H1 (cell line): ENCODE measurements at places on chromosomes 12 and 14.

GRCh38 chr12:119460876-119461275 lies 126.3 kb downstream of the CCDC60 start:
- H3K27me3 ChIP-seq: no peaks in the 10 kb centered on the region
- peaks cover 6% of the 10 kb centered on the region; the same call in 1 of the 2 replicates for H3K4me1 ChIP-seq
- H3K36me3 ChIP-seq: no peaks in the 10 kb centered on the region
- H3K27ac ChIP-seq: no peak overlapping the region
- no peak for DNase-seq
- no peak overlapping the region for H3K4me3 ChIP-seq

GRCh38 chr12:53313996-53314395 lies 7.4 kb downstream of the AAAS start:
- H3K27ac ChIP-seq: no peak overlapping the region
- H3K4me3 ChIP-seq: no peak overlapping the region
- DNase-seq: no peak

DNA sequence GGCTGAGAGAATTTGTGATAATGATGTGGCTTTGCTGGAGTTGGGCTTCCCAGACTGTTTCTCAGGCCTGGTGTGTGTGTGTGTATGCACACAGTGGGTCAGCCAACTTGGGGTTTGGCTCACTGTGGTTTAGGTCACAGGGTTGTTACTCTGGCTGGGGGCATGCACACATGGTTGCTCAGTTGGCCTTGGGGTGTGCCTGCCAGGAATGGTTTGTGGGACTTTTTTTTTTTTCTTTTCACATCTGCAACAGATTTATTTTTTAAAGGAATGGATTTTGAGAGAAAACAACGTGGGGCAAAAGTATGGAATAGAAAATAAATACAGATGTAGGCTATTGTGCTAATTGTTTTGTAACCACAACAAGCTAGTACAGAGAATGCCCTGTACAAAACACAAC lies 25.0 kb upstream of the GTF2A1 start:
- H3K4me1 ChIP-seq: no peaks in the 10 kb centered on the region
- DNase-seq: no peak
- H3K36me3 ChIP-seq: no peaks in the 10 kb centered on the region
- H3K27me3 ChIP-seq: no peaks in the 10 kb centered on the region

- H3K27me3 ChIP-seq: no peaks in the 10 kb centered on the region
- no peak overlapping the region for H3K4me3 ChIP-seq
- no peaks in the 10 kb centered on the region for H3K36me3 ChIP-seq
- H3K27ac ChIP-seq: no peak overlapping the region
- H3K4me1 ChIP-seq: peaks cover 10% of the 10 kb centered on the region; the same call in 1 of the 2 replicates
Measured at GRCh38 chr14:71780075-71780474, 152.2 kb upstream of the RGS6 start.

DNA sequence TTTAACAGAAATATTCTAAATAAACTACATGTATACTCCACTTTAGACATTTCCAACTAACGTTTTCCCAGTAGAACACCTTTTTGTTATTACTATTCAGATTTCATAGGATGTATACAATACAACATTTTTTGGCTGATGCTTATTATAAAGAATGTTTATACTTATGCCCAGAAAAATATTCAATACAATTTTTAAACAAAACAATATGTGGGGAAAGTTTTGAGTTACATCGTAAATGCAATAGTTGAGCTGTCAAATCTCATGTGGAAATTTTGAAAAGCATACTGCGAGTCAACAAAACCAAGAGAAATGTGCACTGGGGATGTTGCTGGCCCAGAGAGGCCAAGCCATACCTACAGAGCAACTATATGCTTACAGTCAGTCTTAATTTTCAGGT lies 18.2 kb upstream of the MON2 start:
- no peaks in the 10 kb centered on the region for H3K4me1 ChIP-seq
- no peaks in the 10 kb centered on the region for H3K27me3 ChIP-seq
- no peaks in the 10 kb centered on the region for H3K36me3 ChIP-seq
- DNase-seq: no peak
- no peak overlapping the region for H3K27ac ChIP-seq

DNA sequence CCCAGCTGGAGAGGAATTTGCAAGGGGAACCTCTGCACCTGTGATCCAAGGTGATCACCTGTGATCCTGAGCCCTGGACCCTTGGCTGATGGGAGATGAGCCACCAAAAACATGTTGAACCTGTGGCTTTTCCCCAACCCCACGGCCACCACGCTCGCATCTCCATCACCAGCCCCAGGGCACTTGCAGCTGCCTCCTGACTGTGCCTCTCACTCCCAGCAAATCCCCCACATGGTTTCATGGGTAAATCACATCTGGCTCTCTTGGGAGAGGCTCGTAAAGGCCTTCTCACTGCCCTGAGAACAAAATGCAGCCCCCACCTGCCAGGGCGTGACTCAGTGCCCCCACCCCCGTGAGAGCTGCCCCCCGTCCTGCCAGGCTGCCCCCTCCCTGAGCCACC lies 76.0 kb downstream of the RFLNA start:
- DNase-seq: no peak
- no peaks in the 10 kb centered on the region for H3K4me1 ChIP-seq
- peaks cover 24% of the 10 kb centered on the region for H3K36me3 ChIP-seq
- H3K4me3 ChIP-seq: no peak overlapping the region
- no peaks in the 10 kb centered on the region for H3K27me3 ChIP-seq

DNA sequence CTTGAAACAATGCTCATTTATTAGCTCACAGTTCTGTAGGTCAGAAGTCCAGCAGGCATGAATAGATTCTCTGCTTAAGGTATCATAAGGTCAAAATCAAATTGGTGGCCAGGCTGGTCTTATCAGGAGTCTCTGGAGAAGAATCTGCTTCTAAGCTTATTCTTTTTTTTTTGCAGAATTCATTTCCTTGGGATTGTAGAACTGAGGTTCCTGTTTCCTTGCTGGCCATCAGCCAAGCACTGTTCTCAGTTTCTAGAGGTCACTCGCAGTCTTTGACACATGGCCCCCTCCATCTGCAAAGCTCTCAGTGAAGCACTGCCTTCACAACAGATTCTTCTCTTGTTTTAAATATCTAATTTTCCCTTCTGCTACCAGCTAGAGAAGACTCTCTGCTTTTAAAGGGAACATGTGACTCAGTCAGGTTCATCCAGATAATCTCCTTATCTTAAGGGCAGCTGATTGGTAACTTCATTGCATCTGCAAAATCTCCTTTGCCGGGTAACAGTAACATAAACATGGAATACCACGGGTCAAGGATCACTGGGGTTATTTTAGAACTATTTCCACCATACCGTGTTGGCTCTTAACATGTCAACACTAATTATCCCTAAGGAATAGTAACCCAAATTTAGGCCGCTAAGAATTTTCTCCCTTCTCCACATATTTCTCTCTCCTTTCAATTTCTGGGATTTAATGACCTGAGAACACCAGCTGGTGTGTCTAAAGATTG lies 25.3 kb downstream of the RHOJ start:
- no peaks in the 10 kb centered on the region for H3K27me3 ChIP-seq
- no peaks in the 10 kb centered on the region for H3K4me1 ChIP-seq
- H3K27ac ChIP-seq: no peak overlapping the region
- no peak for DNase-seq
- H3K36me3 ChIP-seq: no peaks in the 10 kb centered on the region

- no peak for DNase-seq
- no peak overlapping the region for H3K4me3 ChIP-seq
- peaks cover 10% of the 10 kb centered on the region for H3K4me1 ChIP-seq
- H3K36me3 ChIP-seq: no peaks in the 10 kb centered on the region
- H3K27me3 ChIP-seq: no peaks in the 10 kb centered on the region
Measured at GRCh38 chr14:69842686-69843420, 36.4 kb upstream of the SMOC1 start.

- no peak overlapping the region for H3K27ac ChIP-seq
- no peaks in the 10 kb centered on the region for H3K36me3 ChIP-seq
Measured at GRCh38 chr12:42884116-42884515, 294.6 kb upstream of the PRICKLE1 start.

DNA sequence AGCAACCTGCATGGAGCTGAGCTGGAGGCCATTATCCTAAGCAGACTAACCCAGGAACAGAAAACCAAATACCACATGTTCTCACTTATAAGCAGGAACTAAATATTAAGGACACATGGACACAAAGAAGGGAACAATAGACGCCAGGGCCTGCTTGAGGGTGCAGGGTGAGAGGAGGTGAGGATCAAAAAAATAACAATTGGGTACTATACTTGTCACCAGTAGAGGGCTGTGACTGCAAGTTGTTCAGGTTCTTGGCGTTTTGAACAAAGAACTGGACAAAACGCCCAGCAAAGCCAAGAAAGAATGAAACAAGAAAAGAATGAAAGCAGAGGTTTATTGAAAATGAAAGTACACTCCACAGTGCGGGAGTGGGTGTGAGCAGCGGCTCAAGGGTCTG lies 208.5 kb upstream of the NEDD1 start:
- no peak overlapping the region for H3K27ac ChIP-seq
- H3K36me3 ChIP-seq: no peaks in the 10 kb centered on the region
- H3K4me3 ChIP-seq: no peak overlapping the region
- DNase-seq: no peak
- no peaks in the 10 kb centered on the region for H3K27me3 ChIP-seq

- H3K4me1 ChIP-seq: no peaks in the 10 kb centered on the region
- no peak overlapping the region for H3K27ac ChIP-seq
- no peaks in the 10 kb centered on the region for H3K36me3 ChIP-seq
- DNase-seq: no peak
Measured at GRCh38 chr12:2234646-2235350, 182.0 kb downstream of the CACNA1C start.

- H3K36me3 ChIP-seq: peaks cover 2% of the 10 kb centered on the region; the same call in 1 of the 2 replicates
- no peak overlapping the region for H3K27ac ChIP-seq
- no peak for DNase-seq
- 0 out of 2 replicates have a peak, but pooled peaks cover 2% of the 10 kb centered on the region for H3K4me1 ChIP-seq
Measured at GRCh38 chr14:77131206-77131605, 10.4 kb downstream of the ZDHHC22 start.
